ENCODE measurements at places on chromosomes 12 and 14.

- DNase-seq: no peak
Measured at GRCh38 chr14:92413379-92413778, 90.4 kb downstream of the SLC24A4 start.

- no peak for DNase-seq
Measured at GRCh38 chr14:52922656-52923055, 28.2 kb downstream of the FERMT2 start.

DNA sequence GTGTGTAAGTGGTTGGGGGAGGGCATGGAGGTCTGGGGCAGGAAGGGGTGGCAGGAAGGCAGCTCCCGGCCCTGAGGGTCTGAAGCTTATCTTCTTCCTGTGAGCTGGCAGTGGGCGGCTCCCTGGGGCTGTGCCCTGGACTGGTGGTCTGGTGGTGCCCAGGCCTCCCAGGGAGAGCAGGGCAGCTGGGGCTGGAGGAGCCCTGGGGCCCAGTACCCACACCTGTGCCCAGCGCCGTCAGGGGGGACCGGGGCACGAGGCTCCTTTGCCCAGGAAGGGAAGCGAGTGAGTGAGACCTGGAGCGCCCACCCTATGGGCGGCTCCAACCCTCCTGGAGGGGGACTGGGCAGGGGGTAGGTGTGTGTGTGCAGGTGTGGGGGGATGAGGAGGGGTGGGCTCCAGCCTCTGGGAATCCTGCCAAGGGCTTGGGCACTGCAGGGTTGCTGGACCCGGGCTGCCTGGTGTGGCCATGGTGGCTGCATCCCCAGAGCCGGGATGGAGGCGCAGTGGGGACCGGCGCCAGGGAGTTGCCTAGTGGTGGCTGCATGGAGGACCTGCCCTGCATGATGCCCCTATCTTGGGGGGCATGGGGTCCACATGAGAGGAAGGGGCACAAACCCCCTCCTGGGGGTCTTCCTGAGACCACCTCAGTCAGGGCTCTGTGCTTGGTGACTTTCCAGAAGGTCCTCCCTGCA is 353.6 kb downstream of the TMEM121 start:
- DNase-seq: no peak

DNA sequence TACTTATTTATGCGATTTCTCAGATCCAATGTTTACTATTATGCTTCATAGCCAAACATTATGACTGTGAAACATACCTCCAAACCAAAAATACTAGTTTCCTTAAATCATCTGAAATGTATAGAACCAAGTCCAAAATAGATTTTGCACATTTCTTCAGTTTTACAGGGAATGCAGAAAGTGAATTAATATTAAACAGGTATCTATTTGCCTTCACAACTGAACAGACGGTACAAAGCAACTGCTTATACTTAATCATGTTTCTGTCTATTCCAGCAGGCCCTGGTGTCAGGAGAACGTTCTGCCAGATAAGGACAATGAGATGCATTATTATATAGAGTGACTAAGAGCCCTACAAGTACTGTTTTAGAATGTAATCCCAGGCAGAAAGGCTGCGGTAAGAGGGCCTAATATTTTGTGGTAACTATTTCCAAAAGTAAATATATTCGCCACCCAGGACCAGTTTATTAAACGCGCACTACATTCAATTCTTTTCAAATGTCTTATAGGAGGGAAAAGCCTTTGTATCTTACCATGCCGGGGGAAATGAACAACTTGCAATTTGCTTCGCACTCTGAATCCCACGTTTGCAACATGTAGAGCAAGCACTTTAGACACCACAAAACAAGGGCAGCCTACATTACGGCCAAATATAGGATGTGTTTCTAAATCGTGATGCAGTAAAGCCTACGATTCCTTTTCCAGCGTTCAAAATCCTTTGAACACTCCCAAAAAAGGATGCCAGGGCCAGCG is 1.5 kb downstream of the CORO1C start:
- no peak for DNase-seq
